SJSA1 (cell line): ENCODE measurements at places on chromosomes 11 and 22.

DNA sequence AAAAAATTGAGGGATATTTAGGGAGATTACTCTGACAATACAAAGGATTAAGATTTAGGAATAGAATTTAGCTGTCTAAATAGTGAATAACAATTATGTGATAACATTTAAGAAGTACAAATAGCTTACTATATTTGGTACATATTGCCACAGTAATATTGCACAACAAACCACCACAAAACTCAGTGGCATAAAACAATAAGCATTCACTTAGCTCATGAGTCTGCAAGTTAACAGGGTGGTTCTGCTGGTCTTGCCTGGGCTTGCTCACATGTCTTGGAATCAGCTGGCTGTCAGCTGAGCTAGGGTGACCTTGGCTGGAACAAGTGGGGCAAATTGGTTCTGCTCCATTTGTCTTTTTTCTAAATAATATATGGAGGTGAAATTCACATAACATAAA lies 115.1 kb downstream of the DCDC1 start:
- DNase-seq = no peak

GRCh38 chr11:8106679-8107078 lies 25.7 kb downstream of the TUB start:
- no peak for DNase-seq

GRCh38 chr22:48477031-48477721 lies 1350.5 kb downstream of the BRD1 start:
- DNase-seq = peak; percentile 30

- DNase-seq = peak; percentile 33
These were observed 1.3 kb upstream of the KMT5B start for GRCh38 chr11:68214173-68215086.

GRCh38 chr11:95503047-95503446 lies 272.0 kb upstream of the SESN3 start:
- DNase-seq = no peak

GRCh38 chr11:57547854-57548377 lies 10.5 kb downstream of the SMTNL1 start:
- DNase-seq = no peak

DNA sequence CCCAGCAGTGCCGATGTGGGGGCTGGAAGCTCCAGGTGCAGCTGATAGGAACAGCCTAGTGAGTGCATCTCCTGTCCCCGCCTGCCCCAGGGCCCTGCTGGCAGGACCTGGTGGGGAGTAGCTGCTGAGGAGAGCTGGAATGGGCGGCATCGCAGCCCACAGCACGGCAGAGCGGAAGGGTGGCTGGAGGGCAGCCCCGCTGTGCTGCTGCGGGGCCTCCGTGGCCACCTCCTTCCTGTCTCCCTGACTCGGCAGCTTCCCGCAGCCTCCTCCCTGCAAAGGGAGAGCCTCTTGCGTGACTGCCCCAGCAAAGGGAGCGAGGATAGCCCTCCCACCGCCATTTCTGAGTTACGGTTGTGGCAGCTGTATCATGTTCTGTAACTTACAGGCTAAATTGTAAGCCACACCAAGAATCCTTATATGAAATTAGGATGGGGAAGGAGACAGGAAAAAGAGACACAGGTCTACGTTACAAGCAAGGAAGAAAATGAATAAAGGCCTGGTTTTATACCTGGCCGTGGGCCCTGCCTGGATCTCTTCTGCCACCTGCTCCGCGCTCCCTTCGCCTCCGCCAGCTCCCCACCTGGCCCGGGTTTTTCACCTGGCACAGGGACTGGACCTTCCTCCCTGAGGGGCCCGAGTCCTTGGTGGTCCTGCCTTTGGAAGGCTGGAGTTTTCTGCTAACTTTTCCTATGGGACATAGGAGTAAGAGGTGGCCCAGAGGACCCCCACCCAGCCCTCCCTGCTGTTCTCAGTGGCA lies 10.0 kb downstream of the TPCN2 start:
- DNase-seq = no peak

GRCh38 chr11:91536366-91536765 lies 688.3 kb upstream of the FAT3 start:
- DNase-seq = no peak

- DNase-seq = no peak
These were observed 152.7 kb downstream of the CRYBB2 start for GRCh38 chr22:25372000-25372595.

DNA sequence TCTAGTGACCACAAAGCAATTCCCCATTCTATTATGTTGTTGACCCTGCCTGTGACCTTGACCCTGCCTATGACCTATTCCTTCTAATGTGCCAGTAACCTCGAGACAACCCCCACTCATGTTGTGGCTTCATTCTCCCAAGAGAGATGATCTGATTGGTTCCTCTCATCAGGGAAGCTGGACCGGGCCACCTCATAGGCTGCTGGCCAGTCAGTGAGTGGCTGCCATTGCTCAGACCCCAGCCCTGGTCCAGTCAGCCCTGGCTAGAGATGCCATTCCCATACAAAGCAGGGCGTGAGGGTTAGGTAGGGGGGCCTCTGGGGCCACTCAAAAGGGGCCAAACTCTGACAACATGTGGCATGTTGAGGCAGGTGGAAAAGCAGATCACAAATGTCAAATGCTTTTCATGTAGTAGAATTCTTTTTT lies 11.9 kb downstream of the SLC29A2 start:
- DNase-seq = no peak

GRCh38 chr11:127003260-127003981 lies 2.9 kb upstream of the KIRREL3 start:
- peak; percentile 56 for DNase-seq

DNA sequence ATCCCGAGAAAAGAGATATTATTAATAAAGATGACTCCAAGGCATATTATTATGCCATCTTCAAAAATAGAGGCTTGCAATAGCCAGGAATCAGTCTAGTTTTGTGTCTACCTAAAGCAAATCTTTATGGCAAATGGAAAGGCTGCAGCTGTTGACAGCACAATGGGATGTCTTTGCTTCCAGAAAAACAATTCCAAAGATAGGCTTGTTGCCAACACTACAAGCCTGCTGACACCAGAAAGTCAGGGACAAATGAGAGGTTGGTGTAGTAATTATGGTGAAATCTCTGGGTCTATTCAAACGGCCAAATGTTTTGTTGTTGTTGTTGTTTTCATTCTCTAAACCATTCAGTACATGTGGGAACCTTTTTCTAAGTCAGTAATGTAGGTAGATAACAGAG lies 101.8 kb downstream of the LUZP2 start:
- DNase-seq = no peak

GRCh38 chr11:2085251-2086066 lies 53.7 kb downstream of the IGF2 start:
- DNase-seq = no peak

GRCh38 chr22:50190182-50190940 lies 4.6 kb downstream of the TRABD start:
- peak; percentile 88 for DNase-seq

DNA sequence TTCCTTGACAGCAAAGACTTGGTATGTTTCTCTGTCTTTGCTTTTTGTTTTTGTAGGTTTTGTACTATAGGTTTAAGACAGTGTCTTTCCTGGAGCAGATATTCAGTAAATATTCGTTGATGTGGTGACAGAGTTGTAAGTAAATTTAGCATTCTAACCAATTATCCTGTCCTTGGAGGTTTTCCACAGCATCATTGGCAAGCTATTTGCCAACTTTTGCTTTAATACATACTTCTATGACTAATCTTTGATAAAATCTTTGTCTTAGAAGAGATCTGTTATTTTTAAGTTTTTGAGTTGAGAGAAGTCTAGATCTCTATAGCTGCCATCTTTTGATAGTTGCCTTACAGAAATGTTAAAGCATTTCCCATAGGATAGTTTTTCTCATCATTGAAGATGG lies 3.8 kb downstream of the USP47 start:
- DNase-seq = no peak

- DNase-seq = no peak
These were observed 13.7 kb upstream of the CSNK2A3 start for GRCh38 chr11:11366793-11367192.

- no peak for DNase-seq
These were observed 147.0 kb upstream of the NTM start for GRCh38 chr11:131223198-131223991.

DNA sequence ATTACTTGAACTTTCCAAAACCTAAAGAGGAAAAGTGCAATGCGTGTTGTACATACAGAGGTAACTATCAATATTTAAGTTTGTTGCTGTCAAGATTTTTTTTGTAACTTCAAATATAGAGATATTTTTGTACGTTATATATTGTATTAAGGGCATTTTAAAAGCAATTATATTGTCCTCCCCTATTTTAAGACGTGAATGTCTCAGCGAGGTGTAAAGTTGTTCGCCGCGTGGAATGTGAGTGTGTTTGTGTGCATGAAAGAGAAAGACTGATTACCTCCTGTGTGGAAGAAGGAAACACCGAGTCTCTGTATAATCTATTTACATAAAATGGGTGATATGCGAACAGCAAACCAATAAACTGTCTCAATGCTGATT lies 2.1 kb downstream of the ADM start:
- DNase-seq = no peak

- no peak for DNase-seq
These were observed 85.1 kb downstream of the CEP164 start for GRCh38 chr11:117412653-117413275.

DNA sequence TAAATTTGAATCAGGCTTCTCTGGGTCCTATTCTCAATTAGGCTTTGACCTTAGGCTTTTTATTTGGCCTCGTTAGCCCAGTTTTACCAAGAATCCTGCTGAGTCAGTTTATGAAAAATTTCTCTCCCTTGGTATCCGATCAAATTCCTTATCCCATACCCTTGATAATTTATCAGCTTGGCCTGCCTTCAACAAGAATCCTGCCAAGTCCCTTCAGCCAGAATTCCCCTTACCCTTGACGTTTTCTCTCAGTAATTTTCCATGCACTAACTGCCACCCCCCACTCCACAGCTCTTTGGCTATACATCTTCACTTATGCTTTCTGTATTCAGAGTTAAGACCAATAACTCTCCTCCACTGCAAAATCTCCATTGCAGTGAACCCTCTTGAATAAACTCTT lies 811.0 kb upstream of the CCDC90B start:
- no peak for DNase-seq

GRCh38 chr11:62398011-62398994 lies 20.5 kb upstream of the SCGB1A1 start:
- no peak for DNase-seq

GRCh38 chr11:98725471-98725870 lies 295.3 kb upstream of the CNTN5 start:
- DNase-seq = no peak

DNA sequence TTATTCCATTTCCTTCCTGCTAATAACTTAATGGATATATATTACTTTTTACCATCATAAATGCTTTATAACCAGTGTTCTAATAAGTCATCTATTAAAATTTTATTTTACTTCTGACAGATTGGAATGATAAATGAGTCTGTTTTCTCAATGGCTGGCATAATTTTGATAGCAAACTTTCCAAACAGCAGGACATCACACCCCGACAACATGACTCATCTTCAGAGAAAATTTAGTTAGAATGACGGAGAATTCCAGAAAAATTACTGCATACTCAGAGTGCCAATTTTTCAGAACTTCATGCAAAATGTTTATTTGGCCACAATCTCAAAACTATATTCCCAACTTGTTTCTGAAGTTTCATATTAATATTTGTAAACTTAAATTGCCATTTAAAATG lies 174.4 kb downstream of the SWAP70 start:
- DNase-seq = no peak

GRCh38 chr11:58999291-58999680 lies 60.0 kb downstream of the GLYATL1 start:
- no peak for DNase-seq

GRCh38 chr11:68002938-68003845 lies 705 bp downstream of the UNC93B1 start:
- peak; percentile 57 for DNase-seq

GRCh38 chr22:43296276-43296902 lies 46.8 kb downstream of the SCUBE1 start:
- no peak for DNase-seq

GRCh38 chr11:83510530-83511460 lies 224.6 kb upstream of the CCDC90B start:
- no peak for DNase-seq

DNA sequence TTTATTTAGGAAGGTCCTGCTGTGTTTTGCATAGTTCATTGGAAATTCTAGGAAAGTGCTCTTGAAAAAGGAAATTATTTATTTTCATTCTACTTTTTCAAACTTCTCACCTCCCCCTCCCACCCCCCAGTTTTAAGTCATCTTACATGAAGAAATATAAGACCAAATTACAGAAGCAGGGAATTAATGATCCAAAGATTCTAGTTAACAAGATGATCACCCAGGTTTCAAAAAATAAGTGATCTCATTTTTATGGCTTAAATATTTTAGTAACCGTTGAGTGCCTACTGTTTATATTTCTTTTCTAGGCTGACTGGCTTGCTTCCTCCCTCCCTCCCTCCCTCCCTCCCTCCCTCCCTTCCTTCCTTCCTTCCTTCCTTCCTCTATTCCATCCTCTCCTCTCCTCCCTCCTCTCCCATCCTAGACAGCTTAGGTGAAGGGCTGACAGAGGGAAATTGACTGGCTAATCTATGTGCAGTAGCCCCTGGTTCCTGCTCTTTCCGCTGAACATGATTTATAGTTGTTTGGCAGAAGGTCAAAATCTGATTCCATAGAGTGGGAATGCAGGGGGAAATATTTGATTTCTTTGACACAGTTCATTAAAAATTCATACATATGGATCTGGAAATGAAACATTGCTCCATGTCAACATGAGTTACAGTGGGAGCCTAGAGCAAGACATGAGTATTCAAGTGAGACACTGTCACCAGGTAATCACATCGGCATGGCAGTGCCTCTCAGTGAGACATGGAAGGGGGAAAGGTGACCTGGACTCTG lies 123.4 kb downstream of the COMMD9 start:
- no peak for DNase-seq

DNA sequence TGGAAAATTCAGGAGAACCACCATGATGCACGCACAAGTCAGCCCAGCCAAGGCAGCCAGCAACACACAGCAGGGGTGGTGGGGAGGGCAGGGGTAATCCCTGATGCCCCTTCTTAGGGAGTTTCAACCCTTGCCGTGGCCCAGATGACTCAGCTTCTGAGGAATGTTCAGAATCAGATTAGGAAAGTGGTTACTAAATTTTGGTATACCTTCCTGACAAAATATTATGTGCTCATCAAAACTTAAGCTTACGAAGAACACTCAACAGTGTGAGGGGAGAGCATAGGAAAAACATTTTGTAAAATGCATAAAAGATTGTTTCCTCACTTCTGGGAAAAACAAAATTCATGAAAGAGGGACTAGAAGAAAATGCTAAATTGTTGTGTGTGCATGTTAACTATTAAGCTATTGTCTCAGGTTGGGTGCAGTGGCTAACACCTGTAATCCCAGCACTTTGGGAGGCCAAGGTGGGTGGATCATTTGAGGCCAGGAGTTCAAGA lies 32.1 kb downstream of the SERPIND1 start:
- DNase-seq = peak; percentile 27

DNA sequence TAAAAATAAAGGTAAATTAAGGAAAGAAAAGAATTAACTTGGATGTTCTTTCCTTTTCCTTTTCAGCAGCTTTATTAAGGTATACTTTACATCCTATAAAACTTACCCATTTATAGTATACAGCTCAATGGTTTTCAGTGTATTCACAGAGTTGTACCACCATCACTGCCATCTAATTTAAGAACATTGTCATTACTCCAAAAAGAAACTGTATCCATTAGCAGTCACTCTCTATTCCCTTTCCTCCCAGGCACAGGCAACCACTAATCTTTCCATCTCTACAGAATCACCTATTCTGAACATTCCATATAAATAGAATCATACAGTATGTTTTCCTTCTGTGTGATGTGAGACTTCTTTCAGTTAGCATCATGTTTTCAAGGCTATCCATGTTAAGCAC lies 38.9 kb upstream of the TNRC6B start:
- DNase-seq = no peak

GRCh38 chr11:94141511-94142307 lies 13.1 kb downstream of the PANX1 start:
- no peak for DNase-seq
